NK-92 treated with Interleukin-12 subunit alpha and Interleukin-12 subunit beta, amount 100 ng/mL, for 24 hours (cell line): ENCODE measurements at places on chromosomes 1 and 21.

GRCh38 chr1:111873460-111874030 lies 115.9 kb downstream of the KCND3 start:
- no peak for DNase-seq

DNA sequence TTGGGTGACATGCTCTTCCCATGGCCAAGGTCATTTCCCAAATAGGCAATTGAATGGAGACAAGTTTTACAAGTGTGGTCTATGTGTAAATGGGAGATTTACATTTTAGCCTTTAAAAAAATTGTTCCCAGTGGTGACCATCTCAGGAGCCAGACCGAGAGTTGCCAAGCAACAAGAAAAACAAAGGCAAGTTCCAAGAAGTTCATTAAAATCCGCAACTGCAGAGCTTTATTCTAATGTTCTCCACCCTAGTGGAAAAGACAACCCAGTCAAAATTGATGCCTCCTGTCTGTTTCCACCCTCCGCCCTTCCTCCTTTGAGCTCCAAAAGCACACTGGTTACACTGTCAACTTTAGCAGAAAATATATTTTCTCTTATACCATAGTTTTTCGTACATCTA lies 33.2 kb upstream of the CD55 start:
- no peak for DNase-seq

- DNase-seq = no peak
These were observed 9.8 kb downstream of the C1orf35 start for GRCh38 chr1:228093050-228093906.

- DNase-seq = no peak
These were observed 24.4 kb downstream of the SLC66A1 start for GRCh38 chr1:19336543-19336942.

- DNase-seq = no peak
These were observed 80.3 kb downstream of the DISC1 start for GRCh38 chr1:231706934-231707333.

- DNase-seq = no peak
These were observed 21.8 kb downstream of the EXOC8 start for GRCh38 chr1:231315887-231316286.

DNA sequence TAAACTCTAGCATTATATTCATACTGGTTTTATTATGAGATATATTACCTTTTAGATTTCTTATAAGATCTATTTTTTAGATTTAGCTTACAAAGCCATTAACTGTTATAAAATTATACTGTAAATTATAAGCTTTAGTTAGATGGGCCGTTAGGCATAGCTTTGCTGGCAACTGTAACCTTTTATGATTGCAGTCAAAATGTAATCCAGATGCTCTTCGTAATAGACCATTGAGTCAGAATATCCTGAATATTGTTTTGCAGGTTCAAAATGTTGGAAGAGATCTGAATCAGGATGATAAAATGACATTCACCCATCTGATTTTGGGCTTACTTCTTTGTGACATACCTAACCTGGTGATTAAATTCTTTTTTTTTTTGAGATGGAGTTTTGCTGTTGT lies 20.9 kb downstream of the ITSN1 start:
- no peak for DNase-seq

DNA sequence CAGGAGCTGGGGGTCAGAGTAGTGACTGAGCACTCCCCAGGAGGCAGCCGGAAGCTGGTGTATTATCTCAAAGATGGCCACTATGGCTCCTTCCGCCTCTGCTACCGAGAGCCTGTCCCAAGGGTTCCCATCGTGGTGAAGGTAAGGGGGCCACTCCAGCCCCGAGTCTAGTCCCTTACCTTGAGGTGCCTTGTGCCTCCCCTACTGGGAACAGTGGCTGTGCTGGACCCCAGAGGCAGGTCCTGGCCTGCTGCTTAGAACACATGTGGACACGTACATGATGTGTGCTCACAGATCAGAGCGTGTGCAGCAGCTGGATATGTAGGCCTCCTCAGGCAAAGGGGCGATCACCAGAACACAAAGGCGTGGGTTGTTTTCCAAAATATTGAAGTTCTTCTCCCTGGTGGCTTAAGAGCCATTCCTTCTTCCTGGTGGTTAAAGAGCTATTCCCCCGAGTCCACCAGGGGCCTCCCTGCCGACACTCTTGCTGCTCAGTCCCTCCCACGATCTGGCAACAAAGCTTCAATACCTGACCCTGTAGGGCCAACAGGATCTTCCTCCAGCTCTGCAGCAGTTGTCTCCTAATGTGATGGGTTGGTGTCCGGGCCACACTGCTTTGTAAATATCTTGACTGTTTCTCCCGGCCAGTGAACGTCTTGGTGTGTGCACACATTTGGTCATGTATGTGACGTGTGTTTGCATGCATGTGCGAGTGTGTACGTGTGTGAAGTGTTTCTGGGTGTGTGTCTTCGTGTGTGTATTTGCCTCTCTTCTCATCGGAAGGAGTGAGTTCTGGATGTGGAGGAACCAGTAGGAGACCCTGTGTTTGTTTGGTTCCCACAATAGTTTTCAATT lies 68.4 kb upstream of the TINAGL1 start:
- no peak for DNase-seq

- DNase-seq = peak; percentile 72
These were observed 26.9 kb upstream of the EYA3 start for GRCh38 chr1:28115267-28115666.

- no peak for DNase-seq
These were observed 63.2 kb downstream of the SYDE2 start for GRCh38 chr1:85137660-85138059.

GRCh38 chr1:5969168-5969567 lies 23.1 kb downstream of the NPHP4 start:
- DNase-seq = no peak

DNA sequence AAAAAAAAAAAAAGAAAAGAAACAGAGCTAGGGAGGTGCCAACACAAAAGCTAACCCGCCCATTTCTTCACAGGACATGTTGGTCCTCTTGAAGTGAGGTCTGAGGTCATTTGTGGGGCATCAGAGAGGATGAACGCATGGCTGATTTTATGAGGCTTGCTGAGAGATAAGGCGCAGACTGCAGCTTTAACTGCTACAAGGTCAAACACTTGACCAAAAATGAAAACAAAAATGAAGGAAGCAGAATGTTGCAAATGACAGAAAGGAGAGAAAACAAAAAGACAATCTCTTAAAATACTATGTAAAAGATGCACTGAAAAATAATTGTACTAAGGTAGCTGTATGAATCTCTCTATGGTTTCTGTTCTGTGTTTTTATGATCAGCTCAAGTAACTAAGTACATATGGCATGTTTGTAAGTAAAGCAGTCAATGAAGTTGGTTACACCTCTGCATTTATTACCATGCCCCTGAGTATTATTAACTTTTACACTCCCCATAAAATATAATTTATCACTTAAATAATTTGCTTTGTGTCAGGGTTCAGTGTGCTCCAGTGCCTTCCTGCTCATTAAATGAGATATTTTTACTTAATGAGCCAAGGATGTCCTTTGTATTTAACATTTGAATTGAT lies 249.1 kb upstream of the NR5A2 start:
- DNase-seq = no peak

GRCh38 chr1:205432116-205432515 lies 10.3 kb upstream of the LEMD1 start:
- no peak for DNase-seq

- DNase-seq = no peak
These were observed 55.9 kb downstream of the LEPR start for GRCh38 chr1:65476327-65476726.

DNA sequence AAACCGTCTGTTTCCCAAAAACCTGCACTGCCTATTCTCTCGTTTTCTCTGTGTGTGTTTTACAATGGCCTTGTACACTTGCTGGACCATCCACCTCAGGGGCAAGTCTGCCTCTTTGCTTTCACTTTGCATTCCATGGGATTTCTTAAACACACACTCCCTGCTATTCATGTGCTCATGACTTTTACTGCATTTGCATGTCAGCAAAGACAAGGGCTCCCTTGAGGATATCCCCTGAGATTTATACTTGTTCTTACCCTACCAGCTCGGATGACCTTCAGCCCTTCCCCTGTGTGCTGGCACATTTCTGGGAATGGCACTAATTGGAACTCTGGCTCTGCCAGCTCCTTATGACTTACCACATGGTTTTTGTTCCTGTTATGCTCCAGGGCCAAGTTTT lies 386.9 kb downstream of the AMY1C start:
- no peak for DNase-seq

DNA sequence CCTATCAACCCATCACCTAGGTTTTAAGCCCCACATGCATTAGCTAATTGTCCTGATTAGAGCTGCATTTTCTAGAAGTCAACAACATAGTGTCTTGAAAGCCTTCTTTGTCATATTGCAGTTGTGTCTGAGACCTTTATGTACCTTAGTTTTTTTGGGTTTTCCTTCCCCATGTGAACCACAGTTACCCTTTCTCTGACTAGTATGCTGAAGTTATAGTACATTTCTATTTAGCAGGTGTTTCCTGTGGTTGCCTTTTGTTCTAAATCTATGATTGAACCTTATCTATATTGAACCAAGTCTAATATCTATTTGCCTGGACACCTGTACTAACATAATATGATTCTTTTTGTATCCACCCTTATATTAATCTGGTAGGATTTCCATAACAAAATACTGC lies 135.6 kb downstream of the ST6GALNAC3 start:
- DNase-seq = no peak

DNA sequence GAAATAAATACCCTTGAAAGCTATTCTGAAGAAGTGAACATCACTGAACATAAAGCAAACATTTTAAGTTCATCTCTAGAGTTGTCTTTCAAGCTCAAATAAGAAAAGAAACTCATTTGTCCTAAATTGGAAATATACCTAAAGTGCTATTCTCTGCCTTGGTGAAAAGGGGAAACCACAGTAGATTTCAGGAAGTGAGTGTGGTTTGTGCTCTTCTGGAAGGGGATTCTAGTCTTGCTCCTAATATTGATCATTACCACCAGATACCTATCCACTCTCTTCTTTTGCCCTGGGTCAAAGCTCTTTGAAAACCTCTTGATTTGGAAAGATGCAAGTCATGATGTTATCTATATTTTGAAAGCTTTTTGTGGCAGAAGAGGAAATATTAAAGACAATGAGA lies 798.1 kb downstream of the ADGRL2 start:
- DNase-seq = no peak

DNA sequence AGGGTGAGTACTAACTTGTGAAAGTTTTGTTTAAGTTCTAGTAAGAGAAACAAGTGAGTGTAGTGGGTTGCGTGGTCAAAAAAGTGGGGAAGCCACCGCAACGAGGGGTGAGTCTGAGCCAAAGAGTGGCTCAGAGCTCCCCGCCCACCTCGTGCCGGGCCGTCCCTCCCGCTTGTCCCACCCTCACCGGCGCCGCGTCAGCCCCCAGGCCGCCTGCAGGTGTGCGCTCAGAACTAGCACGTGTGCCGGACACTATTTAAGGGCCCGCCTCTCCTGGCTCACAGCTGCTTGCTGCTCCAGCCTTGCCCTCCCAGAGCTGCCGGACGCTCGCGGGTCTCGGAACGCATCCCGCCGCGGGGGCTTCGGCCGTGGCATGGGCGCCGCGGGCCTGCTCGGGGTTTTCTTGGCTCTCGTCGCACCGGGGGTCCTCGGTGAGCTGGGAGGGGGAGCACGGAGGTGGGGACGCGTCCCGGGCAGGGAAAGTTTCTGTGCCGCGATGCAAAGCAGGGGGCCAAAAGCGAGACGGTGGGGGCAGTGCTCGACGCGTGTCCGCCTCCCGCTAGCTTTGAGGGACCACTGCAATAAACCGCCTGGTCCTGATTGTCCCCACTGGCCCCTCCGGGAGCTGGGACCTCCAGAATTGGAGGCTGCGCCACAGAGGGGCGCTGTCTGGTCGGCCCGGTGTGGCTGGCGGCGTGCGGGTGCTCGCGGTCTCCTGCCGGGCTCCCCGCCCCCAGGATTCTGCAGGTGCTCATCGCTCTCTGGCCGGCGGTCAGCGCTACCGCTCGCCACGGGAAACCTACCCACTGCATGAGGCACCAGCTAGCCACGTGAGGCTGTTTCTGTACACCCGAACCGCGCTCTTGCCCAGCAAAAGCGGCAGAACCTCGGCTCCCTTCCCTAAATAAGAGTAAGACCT lies at the start of gene CR2:
CR2 (plus strand) TSS at position 283 of the 919 bp plus-strand sequence; CDS start at position 374, 91 bp downstream.
- no peak for DNase-seq

GRCh38 chr1:24996983-24997893 lies 67.2 kb upstream of the RUNX3 start:
- DNase-seq = peak; percentile 87

DNA sequence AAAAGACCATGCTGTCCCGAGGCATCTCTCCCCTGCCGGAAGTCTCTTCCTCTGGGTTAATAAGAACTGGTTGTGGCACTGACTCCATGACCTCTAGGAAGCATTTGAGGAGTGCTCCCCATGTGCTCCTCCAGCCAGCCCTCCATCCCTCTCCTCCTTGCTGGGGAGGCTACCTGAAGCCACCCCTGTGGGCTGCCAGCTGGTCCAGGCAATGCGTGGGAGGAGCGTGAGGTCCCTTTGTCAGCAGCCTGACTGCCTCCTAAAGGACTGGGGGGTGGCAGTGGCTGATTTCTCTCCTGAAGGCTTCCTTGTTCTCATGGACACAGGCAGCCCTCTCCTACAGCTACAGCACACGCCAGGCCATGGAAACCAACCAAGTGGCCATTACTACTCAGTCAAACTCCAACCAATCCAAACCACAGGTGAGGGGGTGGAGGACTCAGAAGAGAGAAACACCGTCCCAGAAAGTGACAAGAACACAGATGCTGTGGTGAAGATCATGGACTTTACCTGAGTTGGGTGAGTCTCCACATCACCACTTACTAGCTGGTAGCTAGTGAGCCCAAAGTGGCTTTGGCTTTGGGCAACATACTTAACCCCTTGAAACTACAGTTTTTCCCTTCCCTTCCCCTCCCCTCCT lies 35.2 kb downstream of the NENF start:
- no peak for DNase-seq

- DNase-seq = no peak
These were observed 23.3 kb upstream of the DPT start for GRCh38 chr1:168752171-168752832.

GRCh38 chr1:31054349-31054748 lies 11.2 kb downstream of the PUM1 start:
- no peak for DNase-seq

DNA sequence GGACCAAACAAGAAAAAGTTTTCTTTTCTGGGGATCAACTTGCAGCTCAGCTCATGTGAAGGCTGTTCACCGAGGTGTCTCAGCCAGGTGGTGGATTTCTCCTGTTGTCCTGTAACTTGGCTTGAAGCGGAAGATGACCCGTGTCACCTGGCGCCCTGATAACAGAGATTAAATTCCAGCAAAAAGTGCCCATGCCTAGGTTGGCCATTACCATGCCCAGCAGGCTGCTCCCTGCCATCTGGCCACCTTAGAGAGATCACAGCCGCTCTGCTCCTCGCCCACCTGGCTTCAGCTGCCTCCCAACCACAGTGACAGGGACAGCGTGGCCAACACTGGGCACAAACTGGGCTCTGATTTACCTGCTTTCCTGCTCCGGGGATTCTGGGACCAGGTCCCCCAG lies 149.5 kb downstream of the ZBTB18 start:
- no peak for DNase-seq

GRCh38 chr21:32009263-32009662 lies 136.4 kb downstream of the HUNK start:
- DNase-seq = no peak

- no peak for DNase-seq
These were observed 15.0 kb downstream of the DDX59 start for GRCh38 chr1:200654660-200655059.

- no peak for DNase-seq
These were observed 45.1 kb upstream of the MACF1 start for GRCh38 chr1:39159224-39160036.
